ENCODE measurements at places on chromosomes 16 and 17.

DNA sequence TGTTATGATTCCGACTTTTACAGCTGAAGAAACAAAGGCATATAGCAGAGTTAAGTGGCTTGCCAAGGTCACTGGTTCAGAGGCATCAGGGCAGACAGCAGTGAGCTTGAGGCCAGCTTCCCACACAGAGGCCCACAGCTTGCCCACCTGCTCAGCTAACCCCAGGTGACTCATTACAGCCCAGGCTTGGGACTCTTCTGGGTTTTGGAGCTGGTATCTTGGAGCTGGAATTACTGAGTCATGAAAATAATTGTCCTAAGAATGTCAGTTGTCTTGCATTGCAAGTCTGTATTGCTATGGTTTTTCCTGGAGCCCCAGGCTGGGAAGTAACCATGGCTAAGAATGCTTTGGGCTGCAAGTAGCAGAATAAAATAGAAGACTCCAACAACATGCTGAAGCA lies 32.4 kb upstream of the IRX3 start:
- no peak for DNase-seq

DNA sequence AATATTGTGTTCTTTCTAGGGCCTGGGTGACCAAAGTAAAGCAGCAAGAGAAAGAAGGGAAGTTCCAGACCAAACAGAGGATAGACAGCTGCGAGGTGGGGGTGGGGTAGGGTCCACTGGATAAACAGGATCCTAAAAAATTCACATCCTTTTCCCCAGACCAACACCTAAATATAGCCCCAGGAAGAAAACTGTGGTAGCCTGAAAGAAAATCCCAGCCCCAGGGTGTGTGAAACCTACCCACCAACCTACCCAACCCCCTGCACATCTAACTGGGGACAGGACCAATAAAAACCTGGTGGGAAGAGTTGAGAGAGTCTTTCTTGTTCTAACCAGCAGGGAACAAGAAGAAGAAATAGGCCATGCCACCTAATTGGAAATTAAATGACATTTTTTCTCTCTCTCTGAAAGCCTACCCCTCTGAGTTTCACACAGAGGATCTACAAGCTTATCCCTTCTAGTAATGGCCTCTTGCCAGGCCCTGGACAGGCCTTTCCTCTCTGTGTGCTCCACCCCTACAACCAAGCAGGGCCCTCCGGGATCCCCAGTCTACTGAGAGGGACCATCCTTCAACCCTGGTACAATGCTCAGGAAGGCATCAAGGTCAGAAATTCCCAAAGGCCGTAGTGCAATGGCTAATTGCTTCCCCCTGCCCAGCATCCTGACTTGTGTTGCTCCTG lies 12.0 kb downstream of the MYO18A start:
- no peak for DNase-seq

- no peak for DNase-seq
These were observed 183.4 kb downstream of the ENGASE start for GRCh38 chr17:79258041-79258440.

DNA sequence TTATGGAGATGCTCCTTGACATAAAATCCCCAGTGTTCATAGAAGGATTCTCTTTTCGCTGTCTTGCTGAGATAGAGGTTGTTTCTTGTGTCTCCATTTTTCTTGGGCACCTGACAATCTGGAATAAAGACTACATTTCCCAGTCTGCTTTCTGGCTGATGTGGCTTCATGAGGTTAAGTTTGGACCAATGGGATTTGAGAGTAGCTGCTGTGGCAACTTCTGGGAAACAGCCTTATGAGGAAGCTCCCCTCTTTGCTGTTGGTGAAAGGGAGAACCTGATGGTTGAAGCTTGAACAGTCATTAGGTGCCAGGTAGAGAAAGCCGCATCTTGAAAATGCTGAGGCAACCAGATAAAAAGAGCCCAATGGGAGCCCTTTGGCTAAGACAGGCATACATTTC lies 24.4 kb downstream of the HS3ST4 start:
- DNase-seq: no peak

GRCh38 chr17:69961501-69962145 lies 113.4 kb upstream of the KCNJ16 start:
- no peak for DNase-seq

DNA sequence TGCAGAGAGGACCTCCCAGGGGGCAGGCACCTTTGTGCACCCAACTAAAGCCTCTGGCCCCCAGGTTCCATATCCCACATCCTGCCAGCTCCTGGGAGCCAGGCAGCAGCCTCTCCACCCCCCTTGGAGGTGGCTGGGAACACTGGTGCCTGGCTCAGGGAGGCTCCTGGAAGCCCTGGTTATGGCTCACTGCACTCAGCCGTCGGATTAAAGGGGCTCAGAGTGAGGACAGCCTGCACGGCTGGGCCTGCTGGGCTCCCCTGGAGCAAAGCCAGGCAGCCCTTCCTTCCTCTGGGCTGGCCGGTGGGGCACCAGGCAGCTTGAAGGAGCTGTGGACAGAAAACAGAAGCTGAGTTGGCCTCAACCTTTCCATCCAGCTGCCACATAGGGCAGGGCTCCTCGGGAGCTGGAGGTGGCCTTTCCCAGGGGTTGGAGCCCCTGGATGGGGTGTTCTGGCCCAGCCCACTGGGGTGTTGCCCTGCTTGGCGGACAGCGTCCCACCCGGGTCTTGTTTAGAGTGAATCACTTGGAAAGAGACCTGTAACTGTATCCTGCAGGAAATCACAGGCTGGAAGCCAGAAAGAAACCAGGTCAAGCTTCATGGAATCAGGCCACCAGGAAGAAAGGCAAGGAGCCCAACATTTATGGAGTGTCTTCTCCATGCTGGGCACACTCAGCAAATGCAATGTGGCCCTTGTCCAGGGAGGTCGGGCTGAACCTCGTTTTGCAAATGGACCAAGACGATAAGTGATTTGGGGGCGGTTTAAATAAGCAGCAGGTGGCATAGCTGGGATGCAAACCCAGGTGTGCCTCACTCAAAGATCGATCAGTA lies 253.3 kb downstream of the SOX9 start:
- no peak for DNase-seq

- no peak for DNase-seq
These were observed 31.9 kb upstream of the YPEL2 start for GRCh38 chr17:59299400-59300092.

DNA sequence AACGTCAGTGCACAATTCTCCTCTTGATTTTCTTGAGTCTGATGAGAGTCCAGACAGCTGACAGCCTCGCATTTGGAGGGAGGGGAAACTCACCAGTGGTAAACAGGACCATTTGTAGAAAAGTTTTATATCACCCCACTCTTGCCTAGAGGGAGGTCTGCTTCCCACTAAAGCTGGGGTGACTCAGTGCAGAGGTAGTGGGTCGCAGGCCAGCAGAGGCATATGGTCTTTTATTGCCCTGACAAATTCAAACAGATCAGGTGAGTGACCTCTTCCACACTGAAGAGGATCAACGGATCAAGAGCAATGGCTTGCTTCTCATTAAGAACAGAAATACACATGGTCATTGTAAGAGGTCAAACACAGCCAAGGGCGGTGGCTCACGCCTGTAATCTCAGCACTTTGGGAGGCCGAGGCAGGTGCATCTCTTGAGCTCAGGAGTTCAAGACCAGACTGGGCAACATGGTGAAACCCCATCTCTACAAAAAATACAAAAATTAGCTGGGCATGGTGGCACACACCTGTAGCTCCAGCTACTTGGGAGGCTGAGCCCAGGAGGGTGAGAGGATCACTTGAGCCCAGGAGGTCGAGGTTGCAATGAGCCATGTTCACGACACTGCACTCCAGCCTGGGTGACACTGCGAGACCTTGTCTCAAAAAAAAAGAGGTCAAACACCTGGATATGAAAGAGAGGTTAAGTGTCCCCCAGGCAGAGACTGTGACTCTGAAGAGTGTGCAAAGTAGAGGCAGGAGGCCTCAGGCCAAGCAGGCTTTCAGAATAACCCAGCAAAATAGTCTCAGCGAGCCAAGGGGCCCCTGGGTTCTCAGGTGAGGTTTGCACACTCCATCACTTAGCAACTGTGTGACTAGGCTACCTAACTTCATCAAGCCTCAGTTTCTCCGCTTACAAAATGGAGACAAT lies 56.5 kb upstream of the ERN1 start:
- no peak for DNase-seq

DNA sequence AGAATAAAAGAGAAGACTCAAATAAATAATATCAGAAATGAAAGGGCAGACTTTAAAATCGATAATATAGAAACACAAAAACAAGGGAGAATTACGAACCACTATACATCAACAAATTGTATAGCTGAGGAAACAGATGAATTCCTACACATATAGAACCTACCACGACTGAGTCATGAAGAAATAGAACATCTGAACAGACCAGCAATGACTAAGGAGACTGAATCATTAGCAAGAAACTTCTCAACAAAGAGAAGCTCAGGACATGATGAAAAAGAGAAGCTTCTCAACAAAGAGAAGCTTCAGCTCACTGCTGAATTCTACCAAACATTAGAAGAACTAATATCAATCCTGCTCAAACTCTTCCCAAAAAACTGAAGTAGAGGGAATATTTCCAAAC lies 255.9 kb downstream of the CEP112 start:
- no peak for DNase-seq

DNA sequence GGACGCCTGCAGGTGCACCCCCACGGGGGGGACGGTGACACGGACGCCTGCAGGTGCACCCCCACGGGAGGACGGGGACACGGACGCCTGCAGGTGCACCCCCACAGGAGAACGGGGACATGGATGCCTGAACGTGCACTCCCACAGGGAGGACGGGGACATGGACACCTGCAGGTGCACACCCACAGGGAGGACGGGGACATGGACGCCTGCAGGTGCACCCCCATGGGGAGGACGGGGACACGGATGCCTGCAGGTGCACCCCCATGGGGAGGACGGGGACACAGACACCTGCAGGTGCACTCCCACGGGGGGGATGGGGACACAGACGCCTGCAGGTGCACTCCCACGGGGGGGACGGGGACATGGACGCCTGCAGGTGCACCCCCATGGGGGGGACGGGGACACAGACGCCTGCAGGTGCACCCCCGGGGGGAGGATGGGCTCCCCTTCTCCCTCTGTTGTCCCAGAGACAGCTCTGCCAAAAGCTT lies 114.5 kb upstream of the METRNL start:
- DNase-seq: no peak

DNA sequence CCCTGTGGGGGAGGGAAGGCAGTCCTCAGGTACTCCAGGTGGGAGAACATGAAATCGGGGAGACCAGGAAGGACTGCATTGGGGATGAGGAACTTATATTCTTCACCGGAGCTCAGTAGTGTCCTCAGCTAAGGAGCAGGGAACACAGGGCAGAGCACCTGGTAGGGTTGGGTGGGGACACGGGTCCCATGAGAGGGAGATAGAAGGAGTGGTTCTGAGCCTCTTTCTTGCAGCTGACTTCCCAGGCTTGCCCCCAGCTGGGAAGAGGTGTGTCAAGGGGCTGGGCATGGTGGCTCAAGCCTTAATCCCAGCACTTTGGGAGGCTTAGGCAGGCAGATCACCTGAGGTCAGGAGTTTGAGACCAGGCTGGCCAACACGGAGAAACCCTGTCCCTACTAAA lies 2.1 kb downstream of the FHOD1 start:
- no peak for DNase-seq

DNA sequence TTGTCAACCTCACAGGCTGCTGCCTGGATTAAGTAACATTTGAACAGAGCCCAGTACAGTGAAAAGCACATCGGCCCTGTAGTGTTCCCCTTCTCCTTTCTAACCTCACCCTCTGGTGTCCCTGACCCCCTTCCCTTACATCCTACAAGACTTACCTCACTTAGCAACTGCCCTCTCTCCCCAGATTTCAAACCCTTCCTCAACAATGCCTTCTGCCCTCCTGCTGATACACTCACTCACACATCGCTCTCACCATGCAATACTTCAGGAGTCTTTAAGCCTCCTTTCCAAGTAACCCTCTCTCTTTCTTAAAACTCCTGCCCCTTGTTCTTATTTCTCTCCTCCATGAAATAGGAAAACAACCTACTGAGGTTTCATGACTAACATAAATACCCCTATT lies 17.8 kb downstream of the ZZEF1 start:
- DNase-seq: no peak

DNA sequence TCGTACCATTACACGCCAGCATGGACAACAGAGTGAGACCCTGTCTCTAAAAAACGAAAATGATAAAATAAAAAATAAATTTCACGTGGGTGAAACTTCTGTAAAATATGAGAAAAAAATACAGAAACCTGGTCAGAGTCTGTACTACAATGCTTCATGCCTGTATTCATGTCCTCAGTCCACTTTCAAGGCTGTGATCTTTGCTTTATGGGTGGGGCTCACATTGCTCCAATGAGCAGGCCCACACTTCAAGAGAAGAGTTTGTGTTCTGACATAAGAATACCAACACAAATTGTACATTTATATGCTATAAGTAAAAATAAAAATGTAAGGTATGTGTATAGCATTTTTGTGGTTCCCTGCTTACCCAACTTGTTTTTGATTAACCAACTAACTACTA lies 32.2 kb upstream of the ABCA3 start:
- DNase-seq: no peak

DNA sequence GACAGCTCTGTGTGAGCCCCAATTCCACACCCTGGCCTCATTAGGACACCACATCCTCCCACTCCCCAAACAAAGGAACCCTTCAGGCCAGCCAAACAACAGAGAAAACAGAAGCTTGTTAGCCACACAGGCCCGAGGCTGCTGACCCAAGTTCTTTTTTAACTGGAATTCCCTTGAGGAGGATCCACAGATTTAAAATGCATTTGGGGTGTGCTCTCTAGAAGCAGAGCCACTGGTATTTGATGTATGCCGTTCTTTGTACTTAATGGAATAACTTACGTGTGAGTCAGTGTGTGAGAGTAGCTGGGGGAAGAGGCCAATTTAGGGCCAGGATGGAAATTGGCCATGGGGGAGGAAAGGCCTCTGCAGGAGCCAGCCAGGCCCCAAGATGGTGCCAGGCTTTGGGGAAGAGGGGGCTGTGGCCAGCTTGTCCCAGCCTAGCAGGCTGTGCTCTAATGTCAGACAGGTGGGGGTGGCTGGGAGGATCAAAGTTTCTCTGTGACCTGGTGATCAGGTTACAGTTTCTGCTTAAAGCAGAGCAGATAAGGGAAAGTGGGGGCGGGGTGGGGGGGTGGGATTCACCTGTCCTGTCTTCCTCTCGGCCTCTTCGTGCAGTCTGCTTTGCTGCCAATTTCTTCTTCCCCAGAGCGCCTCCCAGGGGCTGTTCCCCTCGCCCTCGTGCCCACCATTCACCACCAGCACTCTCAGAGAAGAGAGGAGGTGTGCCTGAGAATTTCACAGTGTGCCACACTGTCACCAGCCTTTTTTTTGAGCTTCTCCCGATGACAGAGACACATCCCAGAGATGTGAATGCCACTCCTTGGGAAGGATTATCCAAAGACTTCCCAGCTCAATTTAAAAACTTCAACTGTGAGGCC lies 50.8 kb downstream of the TOM1L2 start:
- DNase-seq: no peak

- DNase-seq: no peak
These were observed 101.2 kb downstream of the RPTOR start for GRCh38 chr17:80645706-80646325.

GRCh38 chr17:37770631-37771518 lies 26.0 kb upstream of the HNF1B start:
- no peak for DNase-seq

GRCh38 chr17:72590882-72591281 lies 470.1 kb downstream of the SOX9 start:
- no peak for DNase-seq

- no peak for DNase-seq
These were observed 6.6 kb upstream of the KCTD5 start for GRCh38 chr16:2675714-2676113.

Data from GM20000 (cell line).